Colonic mucosa (tissue), 4 donors: ENCODE measurements at places on chromosomes 12 and 14. TPM values are rescaled to one million over a fixed set of nuclear protein-coding genes. Genes with fewer than 3 reads are reported as not detected.
A peak's percentile ranks its signal among the peaks of the same experiment; 100 is the strongest.

Gene JAG2
- total RNA-seq = 11.0 TPM

Gene PIANP
- total RNA-seq = 0.44 TPM

Gene KRT73
- total RNA-seq = not detected

Gene ITGA7
- 10.8 TPM for total RNA-seq

Gene NKX2-1
- not detected for total RNA-seq

Gene ZDHHC22
- 0.42 TPM for total RNA-seq

Gene KIF5A
- 2.1 TPM for total RNA-seq

Gene KLRD1
- 1.1 TPM for total RNA-seq

Gene CHGA
- total RNA-seq = 326 TPM

Gene ULK1
- 31.9 TPM for total RNA-seq

Gene KRT5
- not detected for total RNA-seq

Gene SYNDIG1L
- 0.24 TPM for total RNA-seq

Gene TPH2
- not detected for total RNA-seq

Gene WIF1
- total RNA-seq = not detected

GRCh38 chr12:124564971-124565491 lies 2.4 kb downstream of the NCOR2 start:
- no peak for DNase-seq

DNA sequence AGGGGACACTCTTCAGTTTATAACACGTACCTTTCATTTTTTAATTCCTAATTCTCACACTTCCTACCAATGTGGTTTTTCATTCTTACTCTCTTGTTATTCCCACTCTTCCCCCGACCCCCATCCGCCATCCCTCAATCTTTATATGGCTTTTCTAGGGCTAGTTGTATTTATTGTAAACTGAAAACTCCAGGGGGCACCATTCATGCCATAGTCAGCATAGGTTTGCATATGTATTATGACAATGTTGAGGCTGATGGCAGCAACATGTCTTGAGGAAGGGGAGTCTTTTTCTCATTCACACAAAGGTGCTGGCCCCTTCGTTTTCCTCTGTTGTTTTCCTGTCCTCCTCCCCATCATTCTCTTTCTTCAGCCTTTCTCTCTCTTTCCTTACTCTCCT lies 27.7 kb upstream of the LTA4H start:
- DNase-seq = no peak

- no peak for DNase-seq
These were observed 151.1 kb downstream of the CALM1 start for GRCh38 chr14:90547968-90548367.

- DNase-seq = peak; percentile 44
These were observed 417 bp downstream of the GLS2 start for GRCh38 chr12:56487448-56488040.

- DNase-seq = no peak
These were observed 105.2 kb upstream of the RPH3A start for GRCh38 chr12:112686373-112686772.

- no peak for DNase-seq
These were observed 268.2 kb downstream of the ALG10 start for GRCh38 chr12:34290381-34290995.

- DNase-seq = no peak
These were observed 44.2 kb upstream of the CDK17 start for GRCh38 chr12:96444399-96444798.

DNA sequence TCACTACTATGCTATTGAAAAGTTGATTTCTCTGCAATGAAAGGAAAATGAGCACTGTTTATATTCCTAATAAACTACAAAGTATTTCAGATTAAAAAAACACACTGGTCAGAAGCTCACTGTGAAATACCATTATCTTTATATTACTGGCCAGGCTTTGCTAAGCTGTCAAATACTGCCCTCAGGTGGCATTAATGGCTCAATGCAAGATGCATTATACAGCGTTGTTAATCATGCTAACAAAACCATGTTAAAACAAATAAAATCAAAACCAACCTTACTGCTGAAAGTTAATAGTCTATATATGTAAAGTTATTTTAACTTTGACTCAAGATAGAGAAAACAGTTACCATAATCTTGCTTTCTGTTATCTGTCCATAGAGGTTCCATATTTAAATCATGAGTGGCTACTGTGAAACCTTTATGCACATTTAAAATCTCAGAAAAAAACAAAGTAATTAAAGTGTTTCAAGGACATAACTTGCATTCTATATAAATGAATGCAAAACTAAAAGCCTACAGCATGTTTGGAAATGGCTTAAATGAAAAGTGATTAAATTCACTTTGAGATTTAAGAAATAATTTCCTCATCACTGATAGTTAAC lies 121.7 kb downstream of the RALGAPA1 start:
- peak; percentile 25 for DNase-seq

GRCh38 chr12:98595243-98595988 lies 1.9 kb downstream of the SLC25A3 start:
- DNase-seq = no peak

DNA sequence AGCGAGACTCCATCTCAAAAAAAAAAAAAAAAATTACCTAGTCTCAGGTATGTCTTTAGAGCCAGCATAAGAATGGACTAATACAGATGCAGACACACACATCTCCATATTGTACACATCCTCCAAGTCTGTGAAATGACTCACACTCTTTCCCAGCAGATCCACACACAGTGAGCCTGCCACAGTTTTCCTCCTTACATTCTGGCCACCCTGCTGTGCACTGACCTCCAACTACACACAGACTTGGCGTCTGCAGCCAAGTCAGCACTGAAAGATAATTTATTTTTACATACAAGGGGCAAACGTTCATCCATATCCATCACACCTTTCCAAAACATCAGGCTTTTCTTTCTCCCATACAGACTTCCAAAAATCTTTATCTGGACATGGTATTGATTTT lies 115.9 kb downstream of the SLC25A21 start:
- DNase-seq = no peak

GRCh38 chr12:122845865-122846621 lies 10.8 kb downstream of the HIP1R start:
- DNase-seq = no peak

DNA sequence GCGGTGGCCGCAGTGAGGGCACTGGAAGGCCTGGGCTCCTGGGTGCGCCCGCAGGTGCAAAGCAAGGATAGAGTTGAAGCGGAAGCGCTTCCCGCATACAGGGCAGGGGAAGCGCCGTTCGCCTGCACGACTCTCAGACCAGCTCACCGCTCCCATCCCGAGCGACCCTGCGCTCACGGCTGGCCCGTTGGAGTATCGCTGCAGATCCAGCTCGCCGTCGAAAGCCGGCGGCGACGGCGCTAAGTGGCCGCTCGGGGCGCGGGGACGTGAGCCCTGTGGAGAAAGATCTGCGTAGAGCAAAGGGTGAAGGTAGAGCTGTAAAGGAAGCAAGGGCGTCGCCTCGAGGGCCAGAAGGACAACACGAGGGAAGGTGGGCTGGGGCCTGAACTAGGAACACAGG lies 5.4 kb downstream of the ZNF219 start:
- DNase-seq = no peak

DNA sequence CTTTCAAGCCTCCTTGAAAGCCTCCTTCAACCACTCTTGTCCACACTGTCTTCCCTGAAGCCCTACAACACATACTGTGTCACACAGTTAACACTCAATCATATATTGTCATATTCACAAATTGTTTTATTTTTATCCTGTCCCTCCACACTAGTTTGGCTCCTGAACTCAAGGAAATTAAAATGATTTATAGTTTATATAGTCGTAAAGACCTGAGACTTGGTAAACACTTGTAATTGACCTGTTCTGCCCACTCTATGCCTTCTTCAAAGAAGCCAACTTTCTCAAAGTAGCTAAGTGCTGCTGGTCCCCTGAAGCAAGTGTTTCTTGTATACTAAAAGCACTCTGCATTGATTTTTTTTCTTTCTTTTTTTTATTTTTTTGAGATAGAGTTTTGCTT lies 15.6 kb upstream of the NEK9 start:
- DNase-seq = no peak

DNA sequence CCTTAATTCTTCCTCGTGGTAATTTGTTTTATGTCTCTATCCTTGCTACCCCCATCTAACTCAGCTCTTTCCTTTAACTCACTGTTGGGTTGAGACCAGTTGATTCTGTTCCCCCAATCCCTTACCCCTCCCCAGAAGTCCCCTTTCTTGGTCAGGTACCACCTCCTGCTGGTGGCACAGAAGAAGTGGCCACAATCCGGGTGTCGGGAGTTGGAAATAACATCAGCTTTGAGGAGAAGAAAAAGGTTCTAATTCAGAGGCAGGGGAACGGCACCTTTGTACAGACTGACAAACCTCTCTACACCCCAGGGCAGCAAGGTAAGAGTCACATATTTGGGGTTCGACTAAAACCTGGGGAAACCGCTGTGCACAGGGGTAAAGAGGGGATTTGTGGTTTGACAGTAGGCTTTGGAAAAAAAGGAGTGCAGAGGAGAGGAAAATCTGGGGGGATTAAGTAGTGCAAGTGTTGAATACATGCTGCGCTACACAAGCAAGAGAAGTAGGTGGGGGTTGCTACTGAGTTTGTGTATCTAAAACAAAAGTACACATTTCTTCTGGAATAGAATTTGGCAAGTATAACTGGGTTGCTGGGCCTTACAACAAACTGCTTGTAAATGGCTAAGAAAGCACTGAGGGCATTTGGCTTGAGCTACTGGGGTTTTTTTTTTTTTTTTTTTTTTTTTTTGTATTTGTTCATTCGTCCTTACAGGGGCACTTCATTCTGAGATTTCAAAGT lies 1.3 kb downstream of the A2ML1 start:
- no peak for DNase-seq

DNA sequence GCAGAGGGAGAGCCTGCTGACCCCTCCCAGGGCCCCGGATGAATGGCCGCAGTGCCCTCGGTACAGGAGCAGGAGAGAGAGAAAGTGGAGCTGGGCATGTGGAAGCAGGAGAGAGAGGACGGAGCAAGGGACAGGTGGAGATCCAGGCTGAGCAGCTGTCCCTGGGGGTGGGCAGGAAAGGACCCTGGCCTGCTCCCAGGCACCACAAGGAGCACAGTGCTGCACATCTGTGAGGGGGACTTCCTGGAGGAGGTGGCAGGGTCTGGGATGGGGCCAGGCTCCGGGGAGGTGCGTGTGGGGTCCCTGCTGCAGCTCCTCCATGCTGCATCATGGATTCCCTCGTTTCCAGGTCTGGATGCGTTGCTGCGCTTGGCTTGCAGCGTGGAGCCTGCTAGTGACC lies 13.0 kb upstream of the DLK1 start:
- no peak for DNase-seq

- peak; percentile 45 for DNase-seq
These were observed 762 bp downstream of the PPP2R5E start for GRCh38 chr14:63542231-63542999.

- no peak for DNase-seq
These were observed 61.7 kb upstream of the DDX11 start for GRCh38 chr12:31011746-31012566.
